Stimulated activated CD8-positive, alpha-beta memory T cell treated with anti-CD3 and anti-CD28 coated beads, Interleukin-12 subunit alpha, Interleukin-12 subunit beta, amount 100 ng/mL, for 4 hours (primary cell): ENCODE measurements at places on chromosomes 6 and 20.

- no peak for DNase-seq
Observed at GRCh38 chr20:36540551-36541211, 638 bp upstream of the MYL9 start.

- DNase-seq: no peak
Observed at GRCh38 chr6:108164815-108165706, 761 bp upstream of the NR2E1 start.

- DNase-seq: no peak
Observed at GRCh38 chr6:125748406-125749172, 843 bp upstream of the HEY2 start.

GRCh38 chr6:11732036-11732631, 46.5 kb downstream of the ADTRP start:
- no peak for DNase-seq

- no peak for DNase-seq
Observed at GRCh38 chr6:143204045-143204444, 143.4 kb downstream of the AIG1 start.

DNA sequence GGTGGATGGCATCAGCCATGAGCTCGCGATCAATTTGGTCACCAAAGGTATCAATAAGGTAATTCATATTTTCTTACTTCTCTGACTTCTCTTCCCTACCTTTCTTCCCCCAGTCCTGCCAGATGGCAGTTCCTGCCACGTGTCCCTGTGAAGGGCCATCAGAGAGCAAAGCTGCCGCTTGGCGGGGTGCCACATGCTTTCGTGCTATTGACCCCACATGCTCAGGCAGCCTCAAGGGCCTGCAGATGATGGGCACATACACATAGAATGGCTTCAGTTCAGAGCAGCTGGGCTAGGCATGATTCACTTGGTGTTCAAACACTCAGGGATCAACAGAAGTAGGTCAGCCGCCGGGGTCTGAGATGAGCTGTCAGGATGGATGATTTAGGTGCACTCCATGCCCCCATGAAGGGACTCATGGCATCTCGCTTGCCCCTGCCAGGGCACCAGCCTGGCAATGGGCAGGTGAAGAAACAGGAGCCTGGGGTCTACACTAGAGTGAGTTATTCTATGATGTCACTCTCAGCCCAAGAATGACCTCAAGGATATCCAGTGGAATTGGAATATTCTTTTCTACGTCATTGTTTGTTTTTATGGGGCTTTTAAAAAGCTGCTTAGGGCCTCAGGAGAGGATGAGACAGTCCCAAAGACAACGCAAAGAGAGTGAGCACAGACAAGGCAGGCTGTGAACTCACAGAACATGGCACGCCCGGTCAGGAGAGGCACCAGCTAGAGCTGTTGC, 25.5 kb downstream of the BANF2 start:
- no peak for DNase-seq

- no peak for DNase-seq
Observed at GRCh38 chr6:105644073-105644489, 241.2 kb upstream of the PREP start.

GRCh38 chr6:91221072-91221720, 634.3 kb upstream of the MAP3K7 start:
- DNase-seq: no peak

GRCh38 chr20:2171266-2171790, 69.7 kb downstream of the STK35 start:
- DNase-seq: no peak

DNA sequence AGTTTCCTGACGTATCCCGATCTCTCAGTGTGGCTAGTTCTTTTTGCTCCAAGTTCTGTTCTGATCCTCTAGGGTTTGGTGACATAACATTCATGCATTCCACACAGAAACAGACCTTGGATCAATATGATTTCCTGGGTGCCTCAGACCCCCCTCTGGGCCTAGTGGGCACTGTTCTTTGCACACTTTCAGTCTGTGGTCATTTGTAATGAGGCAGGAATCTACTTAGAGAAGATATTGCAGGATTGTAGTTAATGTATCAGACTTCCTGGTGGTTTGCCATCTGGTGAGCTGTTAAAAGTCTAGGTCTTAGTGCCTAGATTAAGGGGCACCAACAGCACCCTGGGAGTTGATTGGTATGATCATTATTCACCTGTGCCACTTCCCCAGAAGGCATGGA, 7.5 kb downstream of the BEND6 start:
- DNase-seq: no peak

GRCh38 chr6:137866200-137866913, 702 bp upstream of the TNFAIP3 start:
- DNase-seq: no peak

GRCh38 chr20:48718786-48719578, 108.8 kb downstream of the PREX1 start:
- DNase-seq: peak; percentile 46

DNA sequence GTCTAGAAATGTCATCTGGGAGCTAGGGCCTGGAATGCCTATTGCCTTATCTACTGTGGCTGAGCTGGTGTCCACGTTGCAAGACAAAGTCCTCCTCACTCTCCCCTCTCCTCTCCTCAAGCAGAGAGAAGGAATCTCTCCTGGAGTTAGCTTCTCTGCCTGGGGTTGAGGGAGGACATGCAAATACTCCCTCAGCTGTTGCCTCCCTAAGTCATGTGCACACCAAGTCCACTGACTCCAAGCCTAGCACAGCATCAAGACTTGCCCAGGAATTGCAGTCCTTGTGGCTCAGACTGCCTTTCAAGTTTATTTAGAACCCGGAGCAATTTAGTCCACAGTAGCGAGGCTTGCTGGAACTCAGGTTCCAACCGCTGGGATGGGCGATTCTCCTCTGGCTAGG, 38.0 kb upstream of the SCP2D1 start:
- DNase-seq: no peak

DNA sequence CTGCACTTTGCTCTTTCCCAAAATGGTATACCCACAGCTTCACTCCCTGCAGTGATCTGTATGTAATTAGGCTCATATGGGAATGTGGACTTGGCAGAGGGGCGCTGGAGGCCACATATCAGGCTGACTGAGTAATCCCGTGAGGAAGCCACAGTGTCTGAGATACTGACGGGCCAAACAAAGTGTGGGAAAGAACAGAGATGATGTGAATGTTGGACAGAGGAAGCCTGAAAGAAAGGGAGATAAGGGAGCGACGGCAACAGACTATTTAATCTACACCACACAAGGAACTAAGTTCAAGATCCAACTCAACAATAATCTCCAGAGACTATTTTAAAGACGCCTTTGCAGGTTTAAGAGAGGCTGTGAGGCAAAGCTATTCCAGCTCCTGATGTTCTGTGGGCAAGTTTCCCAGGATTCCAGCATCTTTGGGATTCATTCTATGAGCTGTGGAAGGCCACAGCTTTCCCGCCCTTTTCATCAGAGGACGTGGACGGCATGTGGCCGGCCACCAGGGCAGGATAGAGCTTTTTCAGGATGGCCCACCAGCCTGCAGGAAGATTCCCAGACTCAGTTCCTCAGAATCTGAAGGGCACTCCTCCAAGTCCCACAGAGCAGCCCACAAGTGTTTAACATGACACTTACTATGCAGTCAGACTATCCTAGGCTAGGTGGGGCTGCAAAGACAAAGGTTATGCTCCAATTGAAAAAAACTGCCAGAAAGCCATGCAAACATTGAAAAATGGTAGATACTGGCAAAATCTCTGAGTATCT, 237.5 kb downstream of the ATXN1 start:
- DNase-seq: no peak

DNA sequence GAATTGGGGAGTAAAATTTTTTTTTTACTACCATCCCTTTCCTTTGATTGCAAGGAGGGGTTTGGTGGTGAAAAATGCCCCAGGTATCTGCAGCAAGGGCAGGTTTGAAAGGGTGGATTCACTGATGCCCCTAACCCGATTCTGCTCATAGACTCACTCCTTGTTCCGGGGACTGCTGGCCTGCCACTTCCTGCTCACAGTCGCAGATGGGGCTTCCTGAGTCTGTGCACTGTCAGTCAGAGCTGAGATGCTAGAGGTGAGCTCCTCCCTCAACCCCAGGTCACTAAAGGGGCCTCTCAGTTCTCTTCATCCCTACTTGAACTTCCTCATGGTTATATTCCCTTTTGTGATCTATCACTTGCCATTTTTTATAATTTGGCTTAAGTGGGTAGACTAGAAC, 357.9 kb downstream of the FARS2 start:
- DNase-seq: no peak

DNA sequence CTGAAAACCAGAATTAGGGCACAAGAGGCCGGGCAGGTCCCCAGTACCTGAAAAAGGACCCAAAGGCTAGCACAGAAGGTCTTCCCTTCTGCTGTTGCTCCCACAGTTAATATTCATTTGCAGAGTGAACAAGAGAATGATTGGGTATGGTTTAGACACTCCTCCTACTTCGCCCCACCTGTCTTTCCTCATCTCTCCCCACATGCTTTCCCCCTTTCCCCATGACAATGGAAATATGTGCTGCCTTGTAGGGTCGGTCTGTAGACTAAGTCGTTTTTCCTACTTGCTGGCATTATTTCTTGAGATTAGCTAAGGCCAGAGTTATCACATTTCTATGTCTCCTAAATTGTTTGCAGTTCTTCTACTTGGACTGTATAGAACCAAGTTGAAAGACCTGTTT, 181.9 kb downstream of the PDE7B start:
- no peak for DNase-seq

DNA sequence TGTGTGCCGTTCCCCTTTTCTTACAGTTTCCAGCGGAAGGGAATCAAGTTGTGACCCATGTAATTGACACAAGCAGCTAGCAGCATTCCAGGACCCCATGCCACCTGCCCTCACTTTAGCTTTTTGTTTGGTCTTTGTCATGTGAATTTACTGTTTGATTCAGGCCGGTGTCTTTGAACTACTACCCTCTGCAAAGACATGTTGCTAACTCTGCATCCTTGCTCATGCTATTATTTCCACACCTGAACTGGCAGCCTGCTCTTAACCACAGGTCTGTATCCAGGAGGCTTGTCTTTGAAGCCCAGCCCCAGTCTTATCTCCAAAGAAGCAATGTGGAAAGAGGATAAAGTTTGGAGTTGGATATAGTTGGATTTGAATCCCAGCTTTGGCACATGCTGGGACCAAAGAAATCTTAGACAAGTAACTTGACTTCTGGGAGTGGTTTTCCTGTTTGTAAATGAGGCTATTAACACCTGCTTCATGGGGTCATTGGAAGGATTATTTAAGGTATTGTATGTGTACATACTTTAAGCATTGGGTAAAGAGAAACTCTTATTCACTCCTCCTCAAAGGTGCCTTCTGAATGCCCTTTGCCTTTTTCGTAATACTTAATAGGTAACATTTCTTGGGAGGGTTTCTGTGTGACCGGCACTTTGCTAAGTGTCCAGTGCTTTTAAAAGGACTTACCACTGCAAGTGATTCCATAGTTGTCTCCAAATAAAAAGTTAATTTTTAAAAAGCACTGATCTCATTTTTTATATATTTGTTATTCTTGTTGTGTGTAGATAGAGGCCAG, 52.4 kb downstream of the RALY start:
- DNase-seq: no peak

DNA sequence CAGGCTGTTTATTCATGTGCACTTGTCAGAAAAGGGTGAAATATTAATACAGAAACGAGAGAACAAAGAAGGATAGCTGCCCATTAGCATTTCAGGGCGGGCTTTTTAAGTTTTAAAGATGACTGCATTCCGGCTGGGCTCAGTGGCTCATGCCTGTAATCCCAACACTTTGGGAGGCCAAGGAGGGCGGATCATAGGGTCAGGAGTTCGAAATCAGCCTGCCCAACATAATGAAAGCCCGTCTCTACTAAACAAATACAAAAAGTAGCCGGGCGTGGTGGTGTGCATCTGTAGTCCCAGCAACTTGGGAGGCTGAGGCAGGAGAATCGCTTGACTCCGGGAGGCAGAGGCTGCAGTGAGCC, 130.5 kb downstream of the HFE start:
- DNase-seq: no peak

DNA sequence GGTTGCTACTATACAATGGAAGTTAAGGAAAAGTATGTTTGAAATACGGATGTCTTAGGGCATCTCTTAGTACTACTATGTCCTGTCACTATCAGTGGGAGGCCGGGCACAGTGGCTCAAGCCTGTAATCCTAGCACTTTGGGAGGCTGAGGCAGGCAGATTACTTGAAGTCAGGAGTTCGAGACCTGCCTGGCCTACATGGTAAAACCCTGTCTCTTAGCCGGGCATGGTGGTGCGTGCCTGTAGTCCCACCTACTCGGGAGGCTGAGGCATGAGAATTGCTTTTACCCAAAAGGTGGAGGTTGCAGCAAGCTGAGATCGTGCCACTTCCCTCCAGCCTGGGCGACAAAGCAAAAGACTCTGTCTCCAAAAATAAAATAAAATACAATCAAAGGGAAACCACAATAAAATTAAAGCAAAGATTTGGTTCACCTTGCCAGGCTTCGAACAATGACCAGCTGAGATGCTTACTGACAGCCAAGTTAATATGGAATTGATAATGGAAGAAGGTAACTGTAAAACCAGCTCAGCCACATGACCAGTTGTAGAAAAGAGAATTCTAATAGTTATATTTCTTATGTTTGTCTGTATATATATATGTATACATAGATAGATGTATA, 6.5 kb downstream of the CD24 start:
- no peak for DNase-seq

DNA sequence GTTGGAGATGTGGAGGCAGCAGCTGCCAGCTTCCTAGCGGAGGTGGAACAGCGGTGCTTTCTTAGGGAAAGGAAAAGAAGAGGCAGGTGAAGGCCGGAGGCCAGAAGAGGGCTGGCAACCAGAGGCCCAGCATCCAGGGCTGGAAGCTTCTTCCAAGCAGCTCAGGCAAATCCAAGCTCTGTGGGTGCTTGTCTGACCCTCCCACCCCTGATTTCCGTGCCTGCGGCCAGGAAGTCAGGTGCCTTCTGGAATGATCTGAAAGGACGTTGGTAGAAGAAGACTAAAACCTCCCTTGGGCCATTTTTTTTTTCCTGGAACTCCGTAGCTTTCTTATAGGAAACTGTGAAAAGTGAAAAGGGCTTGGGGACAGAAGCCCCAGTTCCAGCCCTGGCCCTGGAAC, 33.1 kb upstream of the GABRR1 start:
- no peak for DNase-seq

- DNase-seq: peak; percentile 71
Observed at GRCh38 chr6:31441365-31442267, 38.2 kb downstream of the MICA start.

DNA sequence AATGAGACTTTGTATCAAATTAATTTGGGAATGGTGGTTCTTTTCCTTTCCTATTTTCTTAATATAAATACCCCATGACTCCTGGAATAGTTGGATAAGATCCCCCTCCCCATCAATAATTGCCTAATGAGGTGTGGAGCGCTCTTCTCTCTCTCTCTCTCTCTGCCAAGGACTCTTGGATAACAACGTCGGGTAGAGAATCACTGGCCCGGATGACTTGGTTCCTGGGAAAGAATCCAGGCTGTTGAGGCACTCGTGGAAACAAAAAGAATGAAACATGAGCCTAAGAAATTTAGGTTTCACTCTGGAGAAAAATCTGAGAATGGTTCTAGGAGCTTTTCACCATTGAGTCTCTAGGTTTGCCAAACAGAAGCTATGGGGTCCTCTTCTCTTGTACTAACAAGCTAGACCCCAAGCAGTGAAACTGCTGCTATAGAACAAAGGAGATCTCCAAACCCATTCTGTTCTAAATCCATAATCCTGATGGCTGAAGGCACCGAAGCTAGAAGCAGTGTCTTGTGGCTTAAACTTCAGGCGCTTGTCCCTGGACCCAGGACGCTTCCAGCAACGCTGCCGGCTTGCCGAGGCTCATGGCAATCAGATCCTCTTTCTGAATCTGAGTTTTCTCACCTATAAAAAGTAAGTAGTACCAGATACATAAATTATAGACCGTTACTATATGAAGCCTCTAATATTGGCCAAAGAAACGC, 241.6 kb upstream of the BTBD3 start:
- no peak for DNase-seq
